Esophagus squamous epithelium (tissue), 5 donors: ENCODE measurements at places on chromosomes 7 and 10. TPM values are rescaled to one million over a fixed set of nuclear protein-coding genes. Genes with fewer than 3 reads are reported as not detected.

The CPEB3 gene
- 8.8 TPM for total RNA-seq

DNA sequence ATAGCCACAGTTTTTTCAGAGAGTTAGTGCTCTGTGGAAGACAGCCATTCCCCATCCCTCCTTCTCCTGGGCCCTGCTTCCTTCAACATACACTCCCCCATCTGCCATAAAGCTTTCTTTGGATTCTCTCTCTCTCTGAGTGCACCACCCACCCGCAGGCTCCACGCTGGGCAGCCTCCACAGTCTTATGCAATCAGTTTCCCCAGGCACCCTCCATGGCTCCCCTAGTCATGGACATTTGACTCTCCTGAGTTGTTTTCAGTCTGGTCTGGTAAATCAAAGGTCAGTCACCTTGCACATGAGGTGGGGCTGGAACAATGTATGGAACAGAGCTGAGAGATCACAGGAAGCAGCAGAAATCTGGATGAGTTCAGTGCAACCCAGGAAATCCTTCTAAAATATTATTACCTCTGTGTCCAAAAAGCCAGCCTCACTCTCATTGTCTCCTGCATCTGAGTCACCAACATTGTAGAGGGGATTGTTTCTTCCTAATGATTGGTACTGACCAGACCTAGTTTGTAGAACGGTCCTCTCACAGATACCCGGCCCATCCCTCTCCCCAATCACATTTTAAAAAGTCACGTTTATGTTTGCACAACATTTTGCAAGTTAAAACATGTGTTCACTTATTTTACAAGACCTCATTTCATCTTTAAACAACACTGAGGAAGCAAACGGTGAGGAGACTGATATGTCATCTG, 70.1 kb downstream of the CYCS start:
- no peaks in the 10 kb centered on the region for H3K36me3 ChIP-seq
- H3K4me1 ChIP-seq, result no peaks in the 10 kb centered on the region
- DNase-seq, result no peak
- no peaks in the 10 kb centered on the region for H3K27me3 ChIP-seq

- DNase-seq, result no peak
- H3K4me3 ChIP-seq, result no peak overlapping the region
- H3K36me3 ChIP-seq, result no peaks in the 10 kb centered on the region
These were observed 31.9 kb downstream of the WASL start for GRCh38 chr7:123716877-123717276.

- H3K4me1 ChIP-seq, result no peaks in the 10 kb centered on the region
- no peak overlapping the region for H3K4me3 ChIP-seq
- H3K27me3 ChIP-seq, result no peaks in the 10 kb centered on the region
- no peak for DNase-seq
- no peaks in the 10 kb centered on the region for H3K36me3 ChIP-seq
- H3K27ac ChIP-seq, result no peak overlapping the region
These were observed 10.4 kb upstream of the SMC3 start for GRCh38 chr10:110556969-110557601.

- H3K4me3 ChIP-seq, result no peak overlapping the region
- H3K4me1 ChIP-seq, result peaks cover 36% of the 10 kb centered on the region
- no peak overlapping the region for H3K27ac ChIP-seq
- no peak for DNase-seq
- no peaks in the 10 kb centered on the region for H3K27me3 ChIP-seq
- no peaks in the 10 kb centered on the region for H3K36me3 ChIP-seq
These were observed 22.4 kb downstream of the LDB3 start for GRCh38 chr10:86690657-86691084.

DNA sequence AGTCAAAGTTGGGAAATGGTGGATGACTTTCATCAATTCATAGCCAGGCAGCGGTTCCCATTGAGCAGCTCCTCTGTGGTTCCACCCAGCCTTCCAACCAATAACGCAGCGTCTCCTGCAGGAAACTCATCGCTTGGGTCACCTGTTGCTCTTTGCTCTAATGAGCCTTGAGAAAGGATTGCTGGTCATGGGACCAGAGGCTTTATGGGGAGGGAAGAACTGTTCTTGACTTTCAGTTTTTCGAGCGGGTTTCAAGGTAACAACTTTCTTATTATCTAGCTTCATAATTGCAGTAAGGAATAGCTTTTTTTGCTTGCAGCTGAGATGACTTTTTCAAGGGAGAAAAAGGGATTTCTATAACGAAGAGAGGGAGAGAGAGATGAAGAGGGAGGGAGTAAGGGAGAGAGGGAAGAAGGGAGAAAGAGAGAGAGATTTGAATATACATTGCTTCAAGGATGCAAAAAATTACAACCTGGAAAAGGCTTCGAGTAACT, 405 bp upstream of the ENTPD1 start:
- peak overlapping the region; percentile 19 for H3K4me3 ChIP-seq
- peak overlapping the region; percentile 73 for H3K27ac ChIP-seq
- no peak for DNase-seq
- H3K4me1 ChIP-seq, result peaks cover 36% of the 10 kb centered on the region

GRCh38 chr10:9608602-9609001, 1409.1 kb upstream of the CELF2 start:
- no peaks in the 10 kb centered on the region for H3K4me1 ChIP-seq
- no peak overlapping the region for H3K27ac ChIP-seq
- H3K4me3 ChIP-seq, result no peak overlapping the region
- no peaks in the 10 kb centered on the region for H3K36me3 ChIP-seq
- H3K27me3 ChIP-seq, result no peaks in the 10 kb centered on the region

- DNase-seq, result no peak
- H3K27me3 ChIP-seq, result no peaks in the 10 kb centered on the region
- no peaks in the 10 kb centered on the region for H3K36me3 ChIP-seq
- H3K4me3 ChIP-seq, result no peak overlapping the region
These were observed 294.5 kb downstream of the ADK start for GRCh38 chr10:74445493-74445892.

DNA sequence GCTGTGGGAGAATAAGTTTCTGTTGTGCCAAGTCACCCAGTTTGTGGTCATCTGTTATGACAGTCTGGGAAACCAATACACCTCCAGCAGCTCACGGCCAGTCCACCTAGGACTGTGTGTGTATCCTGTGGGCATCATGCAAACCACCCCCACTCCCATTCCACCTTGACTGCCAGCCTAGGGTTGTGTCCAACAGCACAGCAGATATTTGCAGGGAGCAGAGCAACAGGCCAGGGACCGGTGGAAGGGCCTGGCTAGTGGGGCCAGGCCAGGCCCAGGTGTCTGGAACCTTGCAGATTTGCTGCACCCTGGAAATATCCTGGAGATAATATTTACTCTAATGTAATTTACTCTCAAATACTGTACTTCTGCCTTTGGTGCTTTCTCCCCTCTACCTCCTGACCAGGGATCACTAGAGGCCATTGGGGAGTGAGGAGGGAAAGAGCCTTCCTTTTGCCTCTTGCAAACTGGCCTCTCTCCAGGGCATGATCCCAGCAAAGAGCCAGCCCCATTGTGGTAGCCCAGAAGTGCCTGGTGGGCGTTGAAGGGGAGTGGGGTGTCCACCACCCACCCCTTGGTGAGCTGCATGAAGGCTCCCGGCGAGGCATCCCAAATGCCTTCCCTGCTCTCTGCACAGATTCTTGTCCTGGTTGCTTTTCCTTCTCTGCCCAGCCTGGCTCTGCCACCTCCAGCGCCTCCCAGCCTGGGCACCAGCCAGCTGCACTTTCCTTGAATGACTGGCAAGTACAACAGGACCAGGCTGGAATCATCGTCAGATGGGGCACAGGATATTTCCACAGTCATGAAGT, 15.2 kb upstream of the TPST1 start:
- no peaks in the 10 kb centered on the region for H3K4me1 ChIP-seq
- H3K27ac ChIP-seq, result no peak overlapping the region
- no peak overlapping the region for H3K4me3 ChIP-seq
- no peaks in the 10 kb centered on the region for H3K36me3 ChIP-seq
- no peak for DNase-seq
